Lung microvascular endothelial cell (primary cell): ENCODE measurements at places on chromosomes 6 and 20.

- DNase-seq, result peak; percentile 89
These were observed 278.2 kb upstream of the SUPT3H start for GRCh38 chr6:45655745-45656476.

- DNase-seq, result no peak
These were observed 9.9 kb upstream of the ARHGAP40 start for GRCh38 chr20:38591474-38592410.

GRCh38 chr20:51570739-51571459 lies 28.4 kb upstream of the NFATC2 start:
- DNase-seq, result peak; percentile 43

DNA sequence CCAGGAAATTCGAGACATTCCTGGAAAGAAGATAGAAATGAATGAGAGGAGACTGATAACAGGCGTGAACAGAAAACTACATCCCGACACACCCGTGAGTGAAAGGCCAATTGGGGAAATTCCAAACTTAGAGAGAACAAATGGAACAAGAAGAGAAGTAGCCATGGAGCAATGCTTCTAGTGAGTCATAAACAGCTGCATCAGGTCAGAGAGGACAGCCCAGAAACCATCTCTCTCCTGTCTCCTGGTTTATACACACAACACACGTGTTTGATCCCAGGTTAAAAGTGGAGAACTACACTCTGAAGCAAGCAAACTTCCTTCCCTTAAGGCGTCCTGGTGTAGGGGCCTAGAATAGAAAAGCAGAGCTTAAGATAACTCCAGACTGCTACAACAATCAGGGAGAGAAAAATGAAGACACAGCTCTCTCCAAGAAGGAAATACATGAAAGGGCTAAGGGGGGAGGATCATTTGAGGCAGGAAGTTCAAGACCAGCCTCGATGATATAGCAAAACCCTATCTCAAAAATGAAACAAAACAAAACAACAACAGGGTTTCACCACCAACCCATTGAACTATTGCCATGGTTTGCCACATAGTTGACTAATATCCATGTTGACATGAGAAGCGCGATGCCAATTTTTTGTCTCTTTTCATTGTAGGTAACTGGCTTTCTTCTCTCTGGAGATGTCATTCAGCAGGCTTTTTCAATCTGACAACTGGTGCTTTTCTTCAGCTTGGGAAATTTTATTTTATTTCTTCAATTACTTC lies 26.9 kb downstream of the NRN1 start:
- DNase-seq, result peak; percentile 59
